Stimulated activated CD8-positive, alpha-beta memory T cell treated with anti-CD3 and anti-CD28 coated beads, Interleukin-15, amount 100 ng/mL, for 4 hours (primary cell): ENCODE measurements at places on chromosomes 5 and 9.

DNA sequence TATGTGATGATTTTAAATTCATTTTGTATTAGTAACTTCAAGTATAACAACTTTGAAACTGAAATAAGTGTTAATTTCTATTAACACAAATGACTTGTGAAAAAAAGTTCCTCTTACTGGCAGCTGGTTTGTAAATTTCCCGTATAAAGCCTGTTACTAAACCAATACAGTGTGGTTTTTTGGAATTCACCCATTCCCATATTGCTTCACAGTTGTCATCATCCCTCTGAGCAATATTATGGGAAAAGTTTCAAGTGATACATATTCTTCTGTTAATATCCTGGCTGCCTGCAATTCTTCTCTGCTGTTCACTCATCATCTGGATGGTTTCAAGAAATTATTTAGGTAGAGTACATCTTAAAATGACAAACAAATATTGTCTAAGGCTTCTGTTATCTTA is 1185.1 kb upstream of the C9orf72 start:
- no peak for DNase-seq

DNA sequence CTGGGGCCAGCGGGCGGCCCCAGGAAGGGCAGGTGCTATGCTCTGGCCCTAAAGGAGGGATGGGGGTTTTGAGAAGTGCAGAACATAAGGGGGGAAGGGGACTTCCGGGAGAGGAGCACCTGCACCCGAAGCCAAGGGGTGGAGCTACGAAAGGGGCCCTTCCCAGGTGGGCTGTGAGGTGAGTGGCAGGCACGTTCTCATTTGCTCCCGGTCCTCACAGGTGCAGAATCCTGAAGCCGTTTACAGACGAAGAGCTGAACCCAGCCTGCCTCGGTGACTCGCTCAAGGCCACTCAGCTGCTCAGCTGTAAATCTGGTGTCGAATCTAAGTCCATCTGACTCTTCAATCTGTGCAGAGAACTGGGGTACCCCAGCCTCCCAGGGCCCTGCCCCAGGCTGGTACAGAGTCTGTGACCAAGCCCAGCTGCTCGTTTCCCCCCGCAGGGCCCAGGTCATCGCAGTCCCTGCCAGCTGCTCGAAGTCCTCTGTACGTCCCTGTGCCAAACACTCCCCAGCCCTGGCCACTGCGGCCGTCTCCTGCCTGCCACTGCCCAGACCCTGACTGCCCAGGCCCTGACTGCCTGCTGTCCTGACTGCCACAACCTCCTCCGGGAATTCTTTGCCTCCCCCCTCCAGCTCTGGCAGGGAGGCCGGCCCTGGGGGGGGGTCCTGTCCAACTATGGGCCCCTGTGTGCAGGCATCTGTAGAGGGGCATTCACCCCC is 53.8 kb upstream of the RXRA start:
- no peak for DNase-seq

GRCh38 chr9:81848472-81848871 is 79.8 kb upstream of the SPATA31D4 start:
- DNase-seq, result no peak

- no peak for DNase-seq
Measured at GRCh38 chr9:79574781-79575180, 3.0 kb downstream of the TLE4 start.

GRCh38 chr5:42718591-42718990 is 38.0 kb upstream of the CCDC152 start:
- DNase-seq, result no peak

- DNase-seq, result no peak
Measured at GRCh38 chr5:76256116-76256889, 146.8 kb upstream of the IQGAP2 start.

GRCh38 chr9:95852059-95853032 is 23.1 kb upstream of the ERCC6L2 start:
- no peak for DNase-seq

DNA sequence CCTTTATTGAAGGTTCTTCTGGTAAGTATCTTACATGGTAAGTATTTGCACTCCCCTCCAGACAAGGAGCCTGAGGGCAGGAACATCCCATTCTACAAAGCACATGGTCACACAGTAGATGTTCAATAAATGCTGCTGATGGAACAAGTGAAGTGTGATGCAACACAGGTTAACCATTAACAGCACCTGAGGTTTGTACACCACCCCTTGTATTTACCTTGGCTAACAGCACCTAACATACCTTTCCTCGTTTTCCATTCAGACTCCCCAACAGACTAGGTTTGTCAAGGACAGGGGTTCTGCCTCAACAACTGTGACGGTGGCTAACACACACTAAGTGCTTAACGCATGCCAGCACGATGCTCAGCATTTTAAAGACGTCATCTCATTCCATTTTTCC is 213.6 kb downstream of the MAPKAP1 start:
- DNase-seq, result no peak

DNA sequence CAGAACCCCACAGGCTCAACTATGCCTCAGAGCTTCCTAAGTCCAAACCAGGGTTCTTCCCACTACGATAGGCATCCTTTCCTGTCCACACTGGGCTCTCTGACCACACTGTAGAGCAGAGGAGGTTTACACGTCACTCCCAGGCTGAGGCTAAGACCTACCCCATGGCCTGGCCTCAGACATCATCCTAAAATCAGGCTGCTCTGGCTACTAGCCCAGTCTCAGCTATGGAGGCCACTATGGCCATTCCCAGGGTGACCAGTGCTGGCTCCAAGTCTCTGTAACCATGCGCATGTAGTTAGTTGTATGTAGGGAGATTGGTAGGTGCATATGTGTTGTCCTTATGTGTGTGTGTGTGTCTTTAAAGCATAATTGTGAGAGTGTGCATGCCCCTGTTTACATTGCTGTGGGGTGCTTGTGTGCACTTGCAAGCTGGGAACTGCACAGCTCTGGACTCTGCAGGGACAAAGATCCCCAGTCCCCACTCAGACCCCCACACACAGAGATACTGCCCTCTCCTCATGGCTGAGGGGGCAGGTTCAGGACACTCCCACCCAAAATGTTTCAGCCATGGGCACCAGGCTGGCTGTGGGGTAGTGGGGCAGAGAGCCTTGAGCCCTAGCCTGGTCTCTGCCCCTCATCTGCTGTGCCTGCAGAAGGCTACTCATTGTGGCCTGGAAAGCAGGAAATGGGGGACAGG is 12.3 kb downstream of the PDLIM4 start:
- no peak for DNase-seq

DNA sequence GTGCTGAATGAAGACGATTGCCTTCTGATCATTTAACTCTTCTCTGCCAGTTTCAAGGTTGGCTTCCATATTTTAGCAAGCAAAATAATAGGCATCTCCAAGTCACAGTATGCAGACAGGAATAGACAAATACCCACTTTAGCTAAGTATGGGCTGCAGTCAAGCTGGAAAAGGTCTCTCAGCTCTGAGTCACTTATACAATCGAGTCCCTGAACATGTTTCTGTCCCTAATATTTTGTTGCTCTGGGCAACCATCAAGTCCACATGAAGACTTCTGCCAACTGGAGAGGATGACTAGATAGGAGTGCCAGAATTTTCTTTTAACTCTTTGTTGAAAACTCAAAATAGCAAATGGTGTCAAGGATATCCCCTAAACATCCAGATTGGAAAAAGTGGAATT is 575.3 kb downstream of the RAB3C start:
- no peak for DNase-seq

- DNase-seq, result no peak
Measured at GRCh38 chr5:77379558-77380061, 112.5 kb downstream of the WDR41 start.

- DNase-seq, result no peak
Measured at GRCh38 chr9:136958898-136959850, 7.1 kb downstream of the LCN12 start.

- DNase-seq, result no peak
Measured at GRCh38 chr9:121839726-121840500, 188.5 kb downstream of the DAB2IP start.

DNA sequence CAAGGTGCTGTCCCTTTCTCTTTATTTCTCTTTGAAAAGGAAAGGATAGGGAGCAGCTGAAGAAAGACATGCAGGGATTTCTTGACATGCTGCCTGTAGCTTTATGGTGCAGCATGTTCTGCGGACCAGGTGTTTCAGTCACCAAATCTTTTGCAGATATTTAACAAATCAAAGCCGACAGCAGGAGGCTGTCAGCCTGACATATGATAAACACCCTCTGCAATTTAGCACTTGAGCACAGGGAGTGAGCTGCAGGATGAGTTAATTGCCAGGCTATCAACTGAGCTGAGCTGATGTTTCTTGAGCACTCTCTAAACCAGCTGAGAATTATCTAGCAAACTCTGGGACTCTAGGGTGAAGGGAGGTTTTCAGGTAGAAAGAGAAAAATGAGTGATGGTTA is 212.8 kb upstream of the ATP10B start:
- no peak for DNase-seq

GRCh38 chr9:108842610-108843295 is 13.0 kb downstream of the ACTL7B start:
- no peak for DNase-seq

- DNase-seq, result no peak
Measured at GRCh38 chr9:88278036-88278435, 110.2 kb upstream of the SPIN1 start.

DNA sequence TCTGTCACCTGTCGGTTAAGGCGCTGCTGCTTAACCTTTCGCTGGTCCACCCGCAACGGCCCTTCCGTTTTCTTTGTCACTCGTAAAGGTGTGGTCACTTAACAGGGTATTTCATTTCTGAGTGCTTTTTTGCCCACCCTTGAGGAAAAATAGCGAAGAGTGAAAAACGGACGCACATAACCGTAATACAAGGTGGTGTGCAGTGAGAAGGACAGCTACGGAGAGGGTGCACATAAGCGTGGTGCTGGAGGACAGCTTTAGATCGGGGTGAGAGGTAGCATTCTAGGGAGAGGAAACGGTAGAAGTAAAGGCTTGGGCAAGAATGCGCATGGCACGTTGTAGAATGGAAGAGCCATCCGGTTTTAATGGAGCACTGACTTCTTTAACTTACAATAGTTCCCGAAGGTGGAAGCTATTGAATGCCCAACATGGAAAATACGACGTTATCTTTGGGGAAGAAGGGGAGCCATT is 761 bp downstream of the CCT5 start:
- no peak for DNase-seq

DNA sequence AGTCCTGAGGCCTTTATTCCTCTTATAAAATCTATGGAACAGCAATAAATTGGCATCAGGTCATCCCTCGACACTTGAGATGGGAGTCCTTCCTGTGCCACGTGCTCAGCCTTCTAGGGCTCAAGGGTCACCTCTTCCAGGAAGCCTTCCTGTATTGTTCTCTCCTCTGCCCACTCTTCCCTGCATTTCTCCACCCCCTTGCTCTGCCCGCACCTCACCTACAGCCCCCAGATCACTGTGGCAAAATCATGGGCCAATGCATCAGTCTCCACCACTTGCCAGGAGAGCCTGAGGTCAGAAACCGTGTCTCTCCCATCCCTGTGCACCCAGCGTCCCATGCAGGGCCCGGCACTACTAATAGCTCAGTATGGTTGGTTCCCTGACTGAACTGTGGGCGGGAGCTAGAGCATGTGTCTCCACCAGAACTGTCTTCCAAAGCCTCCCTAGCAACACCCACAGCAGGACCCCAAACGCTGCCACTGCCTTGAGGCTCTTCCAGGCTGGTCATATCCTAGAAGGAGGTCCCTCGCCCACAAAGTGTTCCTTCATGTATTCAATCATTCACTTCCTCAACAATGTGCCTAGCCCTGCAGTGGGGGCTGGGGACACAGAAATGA is 13.5 kb downstream of the DUSP1 start:
- DNase-seq, result no peak

DNA sequence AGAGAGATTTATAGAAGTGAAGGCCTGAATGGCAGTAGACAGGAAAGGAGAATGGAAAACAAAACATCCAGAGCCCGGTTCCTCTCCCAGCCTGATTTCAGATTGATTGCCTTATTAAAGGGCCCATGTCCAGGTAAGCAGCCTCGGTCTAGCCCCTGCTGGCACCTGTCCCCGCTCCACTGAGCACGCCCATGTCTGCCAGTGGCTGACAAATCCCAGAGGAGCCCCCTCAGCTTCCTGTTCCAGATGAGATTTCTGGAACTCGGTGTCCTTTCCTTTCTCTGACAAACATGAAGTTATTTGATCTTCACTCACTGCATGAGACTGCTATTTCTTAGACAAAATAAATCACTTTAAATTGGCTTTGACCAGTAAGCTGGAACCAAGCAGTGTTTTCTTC is 187.0 kb upstream of the ADCY2 start:
- DNase-seq, result no peak

DNA sequence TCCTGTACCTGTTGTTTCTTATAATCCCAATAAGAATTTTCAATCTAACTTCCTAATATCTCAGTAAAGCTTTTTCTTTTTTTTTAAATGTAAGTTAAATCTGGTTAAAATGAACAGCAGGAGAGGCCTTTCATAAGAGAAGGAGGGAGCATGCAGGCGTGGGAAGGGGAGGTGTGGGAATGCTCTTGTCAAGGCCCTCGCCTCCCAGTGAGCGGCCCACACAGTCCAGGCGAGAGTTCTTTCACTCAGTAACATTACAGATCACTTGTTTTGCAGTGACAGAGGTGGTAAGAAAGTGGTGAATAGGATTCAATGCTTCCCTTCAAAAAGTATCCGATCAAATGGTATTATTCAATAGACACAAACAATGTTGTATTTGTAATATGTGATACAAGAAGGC is 125.0 kb downstream of the EPB41L4A start:
- DNase-seq, result no peak

DNA sequence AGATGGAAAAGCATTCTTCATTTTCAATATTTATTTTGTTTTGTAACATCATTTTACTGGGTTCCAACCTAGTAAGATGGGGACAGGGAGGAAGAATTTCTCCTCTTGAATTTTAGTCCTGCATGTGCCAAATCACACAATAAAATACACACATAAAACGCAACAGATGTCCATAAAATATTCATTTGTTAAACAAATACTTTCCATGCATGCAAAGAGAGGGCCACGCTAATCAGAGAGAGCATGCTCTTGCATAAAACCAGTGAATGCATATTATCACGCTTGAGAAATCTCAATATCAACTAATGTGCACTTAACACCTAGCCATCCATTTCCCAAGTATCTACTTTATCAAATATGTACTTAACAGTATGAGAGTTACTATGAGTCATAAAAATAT is 212.6 kb upstream of the TARS1 start:
- no peak for DNase-seq

DNA sequence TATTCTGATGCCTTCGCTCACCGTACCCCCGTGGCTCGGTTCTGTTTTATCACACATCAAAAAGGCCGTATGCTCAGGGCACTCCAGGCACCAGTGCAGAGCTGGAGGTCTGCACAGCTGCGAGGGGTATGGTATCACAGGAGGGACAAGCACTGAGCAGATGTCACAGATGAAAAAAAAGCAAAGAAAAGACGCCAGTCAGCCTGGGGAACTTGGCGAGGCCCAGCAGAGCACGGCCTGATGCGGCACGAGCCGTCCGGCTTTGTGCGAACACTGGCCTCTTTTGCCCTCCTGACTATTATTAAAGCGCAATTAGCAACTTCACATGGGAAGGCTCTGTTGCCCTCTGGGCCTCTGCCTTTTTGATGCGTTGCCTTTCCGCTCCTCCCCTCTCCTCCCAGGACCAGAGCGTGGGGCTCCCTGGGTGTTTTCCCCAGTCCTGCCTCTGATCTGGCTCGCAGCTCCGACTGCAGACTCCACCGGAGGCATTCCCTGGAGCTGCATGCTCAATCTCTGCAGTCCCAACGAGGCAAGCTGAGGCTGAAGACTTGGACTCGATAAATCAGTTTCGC is 44.4 kb downstream of the AK8 start:
- no peak for DNase-seq
